Left forelimb (tissue), 1 donor: ENCODE measurements at places on chromosomes 12 and 14.

- no peak for DNase-seq
Measured at GRCh38 chr14:104700747-104701217, 11.4 kb downstream of the INF2 start.

DNA sequence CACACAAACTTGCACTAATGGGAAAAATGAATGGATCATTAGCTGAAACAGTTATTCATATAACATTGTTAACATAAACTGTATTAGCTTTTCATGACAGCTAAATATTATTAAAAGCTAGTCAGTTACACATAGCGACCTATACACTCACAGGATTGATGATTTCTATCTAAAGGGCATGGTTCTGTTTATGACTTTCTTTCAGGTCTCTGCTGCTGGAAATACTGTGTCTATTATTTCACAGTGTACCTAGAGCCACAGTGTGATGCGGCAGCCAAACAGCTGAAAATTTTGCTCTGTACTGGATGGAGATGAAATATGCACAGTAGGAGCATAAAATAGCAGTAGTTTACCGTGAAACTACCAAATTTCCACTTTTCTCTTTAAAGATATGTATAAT, 341.1 kb downstream of the FSCB start:
- no peak for DNase-seq

GRCh38 chr14:96658611-96659010, 138.6 kb upstream of the VRK1 start:
- DNase-seq = no peak

- no peak for DNase-seq
Measured at GRCh38 chr14:55026441-55026792, 482 bp downstream of the WDHD1 start.

DNA sequence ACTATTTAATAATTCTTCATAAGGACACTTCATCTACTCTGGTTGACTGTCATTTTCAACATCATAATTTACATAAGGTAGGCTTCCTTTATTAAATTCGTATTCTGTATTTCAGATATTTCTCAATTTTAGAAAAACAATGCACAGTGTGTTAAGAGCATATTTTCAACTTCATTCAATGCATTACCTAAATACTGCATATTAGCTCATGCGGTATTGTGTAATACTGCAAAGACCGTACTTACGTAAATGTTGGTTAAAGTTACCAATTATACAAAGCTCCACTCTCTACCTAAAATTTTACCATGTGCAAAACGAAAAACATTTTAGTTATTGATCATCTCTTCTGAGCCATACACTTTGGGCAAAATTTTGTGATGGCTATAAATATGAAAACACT, 62.8 kb downstream of the EXOC5 start:
- DNase-seq = no peak

- DNase-seq = no peak
Measured at GRCh38 chr12:132724506-132725241, 14.0 kb downstream of the PGAM5 start.

DNA sequence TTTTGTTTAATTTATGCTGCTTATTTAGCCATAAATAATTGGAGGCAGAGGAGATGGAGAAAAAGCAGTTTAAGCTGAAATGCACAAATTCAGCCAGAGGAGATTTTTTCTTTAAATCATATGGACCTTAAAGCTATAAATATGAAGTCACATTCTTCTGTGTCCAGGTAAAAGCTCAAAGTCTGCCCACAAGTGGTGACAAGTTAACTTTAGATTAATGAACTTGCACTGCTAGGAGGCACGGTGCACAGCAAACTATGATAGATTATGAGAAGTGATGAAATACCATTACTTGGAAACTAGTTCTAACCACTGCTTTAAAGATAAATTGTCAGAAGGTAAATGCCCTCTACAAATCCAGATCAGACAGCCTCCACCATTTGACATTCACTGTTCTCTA, 69.0 kb downstream of the IFT81 start:
- no peak for DNase-seq

- no peak for DNase-seq
Measured at GRCh38 chr12:68971404-68971803, 38.4 kb upstream of the CPM start.

DNA sequence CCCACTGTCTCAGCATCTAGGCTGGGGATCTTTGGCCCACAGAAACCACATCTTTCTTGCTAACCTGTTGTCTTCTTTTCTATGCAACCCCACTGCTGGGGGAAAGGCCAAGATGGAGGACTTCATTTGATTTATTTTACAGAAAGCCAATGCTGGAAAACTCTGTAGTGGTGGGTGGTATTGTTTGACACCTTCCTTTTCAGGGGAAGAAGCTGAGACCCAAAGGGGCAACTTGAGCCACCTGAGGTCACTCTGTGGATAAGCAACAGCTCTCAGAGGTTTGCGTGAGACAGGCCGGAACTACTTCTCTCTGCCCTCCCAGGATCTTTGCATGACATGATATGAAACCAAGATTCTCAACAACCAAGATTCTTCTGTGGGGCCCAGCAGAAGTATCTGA, 645.2 kb downstream of the VRK1 start:
- no peak for DNase-seq

DNA sequence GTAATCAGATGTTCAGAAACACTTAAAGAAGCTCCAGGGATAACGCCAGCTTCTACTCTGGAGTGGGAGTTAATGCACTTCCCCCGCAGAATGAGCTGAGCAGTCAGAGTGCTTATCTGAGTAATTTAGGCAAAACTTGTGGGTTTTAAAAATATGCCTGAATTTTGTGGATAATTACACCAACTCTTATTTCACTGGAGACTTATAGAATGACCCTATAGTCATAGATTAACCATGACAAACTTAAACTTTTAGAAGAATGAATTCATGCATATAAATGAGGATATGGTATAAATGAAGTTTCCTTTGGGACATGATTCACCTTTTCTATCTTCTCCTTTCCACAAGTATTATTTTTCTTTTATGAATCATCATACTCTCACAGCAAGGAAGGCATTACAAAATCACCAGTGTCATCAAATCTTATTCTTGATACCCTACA, 241.1 kb upstream of the FBXO33 start:
- DNase-seq = no peak

DNA sequence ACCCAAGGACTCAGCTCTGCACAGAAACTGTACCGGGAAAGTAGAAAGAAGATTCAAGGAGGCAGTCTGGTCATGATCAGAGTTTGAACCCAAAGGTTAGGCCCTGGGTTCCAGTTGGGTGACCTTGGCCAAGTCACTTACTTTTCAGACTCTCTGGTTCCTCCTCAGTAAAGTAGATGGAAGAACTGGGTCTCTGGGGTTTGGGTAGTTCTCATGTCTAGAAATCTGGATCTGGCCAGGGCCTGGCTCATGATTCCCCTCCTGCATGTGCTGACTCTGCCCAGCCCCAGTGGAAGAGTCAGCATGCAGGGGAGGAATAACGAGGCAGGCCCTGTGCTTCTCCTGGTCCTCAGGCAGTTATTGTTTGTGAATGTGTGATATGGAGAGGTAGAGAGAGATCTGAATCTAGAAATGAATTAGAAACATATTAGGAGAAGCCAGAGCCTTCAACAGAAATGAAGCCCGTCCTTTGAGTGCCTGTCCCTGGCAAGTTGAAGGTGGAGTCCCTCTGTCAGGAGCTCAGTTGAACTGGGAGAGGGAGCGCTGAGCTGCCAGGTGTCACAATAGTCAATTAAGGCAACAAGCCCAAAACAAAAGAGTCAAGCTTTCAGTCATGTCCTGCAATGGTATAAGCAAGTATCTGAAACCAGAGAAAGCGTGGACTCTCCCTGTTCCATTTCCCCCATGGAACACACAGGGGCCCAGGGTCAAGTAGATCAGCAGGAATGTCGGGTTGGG, 131.3 kb upstream of the HIF1A start:
- no peak for DNase-seq

DNA sequence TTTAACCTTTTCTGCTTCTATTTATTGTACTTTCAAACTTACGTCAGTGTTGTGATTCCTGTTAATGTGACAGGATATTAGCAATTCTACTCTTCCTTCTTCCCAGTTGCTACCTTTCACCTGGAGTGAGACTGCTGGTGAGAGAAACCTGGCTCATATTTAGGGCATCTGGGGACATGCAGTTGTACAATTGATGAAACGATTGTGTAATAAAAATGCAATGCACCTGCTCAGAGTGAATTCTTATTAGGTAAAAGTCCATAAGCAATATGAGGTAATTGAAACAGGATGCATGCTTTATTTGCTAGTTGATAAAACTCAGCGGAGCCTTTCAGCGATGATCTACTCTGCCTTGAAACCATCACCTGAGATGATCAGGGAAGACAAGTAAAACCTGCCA, 116.1 kb upstream of the FBXO33 start:
- no peak for DNase-seq

DNA sequence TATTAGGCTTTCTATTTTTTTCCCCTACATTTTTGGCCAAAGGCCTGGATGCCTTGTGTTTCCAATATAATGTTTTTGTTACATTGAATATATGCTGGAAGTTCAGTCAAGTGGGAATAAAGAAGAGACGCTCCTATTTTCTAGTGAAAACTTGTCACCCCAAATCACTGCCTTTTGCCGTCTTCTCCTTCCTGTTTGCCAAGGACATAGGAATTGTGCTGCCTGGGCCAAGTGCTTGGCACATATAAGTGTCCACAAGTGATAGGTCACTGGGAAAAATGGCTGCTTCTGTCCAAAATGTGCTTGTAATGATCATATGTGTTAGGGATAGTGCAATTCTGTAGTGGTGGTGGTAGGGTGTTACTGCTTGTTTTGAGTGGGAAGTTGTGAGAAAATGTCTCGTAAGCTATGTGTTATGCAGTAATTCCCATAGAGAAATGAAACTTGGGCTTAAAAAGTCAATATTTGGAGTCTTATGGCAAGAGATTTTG, 11.6 kb upstream of the KCNJ8 start:
- no peak for DNase-seq

- no peak for DNase-seq
Measured at GRCh38 chr14:60515511-60516289, 6.8 kb downstream of the SIX6 start.

DNA sequence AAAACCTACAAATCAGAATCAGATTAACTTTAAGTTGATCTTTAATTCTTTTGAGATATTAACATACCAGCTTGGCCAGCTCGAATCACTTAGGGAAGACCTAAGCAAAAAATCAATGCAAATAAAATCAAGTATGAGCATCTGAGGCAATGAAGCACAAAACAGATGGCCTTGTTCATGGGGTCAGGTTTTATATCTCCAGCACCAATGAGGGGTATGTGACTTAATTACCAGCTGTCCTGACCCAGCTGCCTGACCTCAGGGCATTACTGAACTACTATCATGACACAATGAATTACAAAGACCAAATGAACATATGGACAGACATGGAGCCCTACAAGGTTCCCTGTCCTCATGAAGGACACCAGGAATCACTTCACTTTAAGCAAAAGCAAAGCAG, 70.5 kb downstream of the FGD6 start:
- no peak for DNase-seq

- no peak for DNase-seq
Measured at GRCh38 chr14:50808053-50808452, 22.9 kb downstream of the NIN start.

- DNase-seq = no peak
Measured at GRCh38 chr12:102740141-102740955, 176.7 kb downstream of the PAH start.

- DNase-seq = no peak
Measured at GRCh38 chr12:49684310-49684854, 22.8 kb downstream of the FMNL3 start.

GRCh38 chr12:6919588-6919987, 5.2 kb downstream of the ENO2 start:
- DNase-seq = no peak

- DNase-seq = no peak
Measured at GRCh38 chr12:96157427-96157826, 36.7 kb upstream of the ELK3 start.

DNA sequence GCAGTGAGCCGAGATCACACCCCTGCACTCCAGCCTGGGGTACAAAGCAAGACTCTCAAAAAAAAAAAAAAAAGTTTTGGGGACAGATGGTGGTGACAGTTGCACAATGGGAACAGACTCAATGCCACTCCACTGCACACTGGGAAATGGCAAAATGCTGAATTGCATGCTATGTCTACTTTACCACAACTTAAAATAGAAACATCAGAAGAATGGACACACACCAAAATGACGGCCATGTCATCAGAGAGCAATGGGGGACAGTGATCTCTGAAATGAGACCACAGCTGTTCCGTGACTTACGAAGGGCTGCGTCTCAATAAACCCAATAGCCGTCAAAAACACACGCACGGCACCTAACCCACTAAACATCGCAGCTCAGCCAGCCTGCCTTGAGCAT, 13.7 kb downstream of the DDX54 start:
- DNase-seq = no peak

DNA sequence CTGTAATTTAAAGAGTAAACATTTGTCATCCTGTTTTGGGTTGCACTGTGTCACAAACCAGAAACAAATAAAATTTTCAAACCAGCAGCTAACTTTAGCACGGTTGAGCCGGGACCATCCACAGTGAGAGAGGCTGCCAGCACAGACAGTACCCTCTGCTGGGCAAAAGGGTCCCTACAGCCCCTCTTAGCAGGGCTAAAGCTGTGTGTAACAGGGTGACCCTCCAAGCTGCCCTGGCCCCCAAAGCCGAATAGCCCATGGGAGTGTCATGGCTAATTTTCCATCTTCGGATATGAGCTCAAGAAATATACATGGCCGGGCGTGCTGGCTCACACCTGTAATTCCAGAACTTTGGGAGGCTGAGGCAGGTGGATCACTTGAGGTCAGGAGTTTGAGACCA, 157.1 kb upstream of the GRIN2B start:
- DNase-seq = no peak

GRCh38 chr14:55760789-55761566, 181.0 kb downstream of the KTN1 start:
- DNase-seq = no peak

DNA sequence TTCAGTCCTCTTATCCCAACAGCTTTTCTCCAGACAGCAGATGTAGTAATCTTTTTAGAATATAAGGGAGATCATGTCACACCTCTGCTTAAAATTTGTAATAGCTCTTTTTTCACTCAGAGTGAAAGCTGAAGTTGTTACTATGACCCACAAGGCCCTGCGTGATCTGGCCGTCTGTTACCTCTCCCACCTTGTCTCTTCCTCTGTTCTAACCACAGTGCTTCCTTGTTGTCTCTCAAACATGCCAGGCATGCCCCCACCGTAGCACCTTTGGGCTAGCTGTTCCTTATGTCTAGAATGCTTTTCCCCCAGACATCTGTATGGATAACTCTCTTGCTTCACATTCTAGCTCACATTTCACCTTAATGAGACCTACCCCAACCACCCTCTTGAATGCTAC, 6.5 kb downstream of the NECAP1 start:
- no peak for DNase-seq

- no peak for DNase-seq
Measured at GRCh38 chr12:50314636-50315312, 31.5 kb upstream of the LIMA1 start.

DNA sequence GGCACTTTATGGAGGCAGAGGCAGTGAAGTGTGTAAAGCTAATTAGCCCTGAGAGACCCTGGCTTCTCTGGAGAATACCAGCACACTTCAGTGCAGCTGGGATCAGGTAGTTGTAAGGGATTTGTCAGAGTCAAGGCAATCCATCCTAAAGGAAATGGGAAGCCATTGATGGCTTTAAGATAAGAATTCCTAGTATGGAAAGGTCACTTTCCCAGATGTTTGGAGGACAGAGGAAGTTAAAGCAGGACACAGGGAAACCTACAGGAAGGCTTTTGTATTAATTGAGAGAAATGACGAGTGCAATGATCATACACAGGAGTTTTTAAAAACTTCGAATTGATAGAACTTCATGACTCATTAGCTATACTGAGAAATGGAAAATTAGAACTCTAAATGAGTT, 254.4 kb downstream of the SLC16A7 start:
- DNase-seq = no peak

GRCh38 chr12:123839826-123840225, 77.7 kb downstream of the DNAH10 start:
- no peak for DNase-seq
